ENCODE measurements at places on chromosomes 7 and 10. TPM values are rescaled to one million over a fixed set of nuclear protein-coding genes. Genes with fewer than 3 reads are reported as not detected.
A peak's percentile ranks its signal among the peaks of the same experiment; 100 is the strongest.

ANKRD61 gene
- 0.22 TPM for total RNA-seq

THNSL1 gene
- total RNA-seq: 2.6 TPM

MTERF1 gene
- total RNA-seq: 15.9 TPM

PRF1 gene
- total RNA-seq: 99.9 TPM

SH3PXD2A gene
- total RNA-seq: 12.7 TPM

ADAMTS14 gene
- total RNA-seq: not detected

GRCh38 chr10:18145652-18146051 lies 5.4 kb downstream of the CACNB2 start:
- H3K36me3 ChIP-seq: no peaks in the 10 kb centered on the region
- H3K4me1 ChIP-seq: no peaks in the 10 kb centered on the region
- no peak overlapping the region for H3K4me3 ChIP-seq
- no peak overlapping the region for H3K27ac ChIP-seq
- DNase-seq: no peak
- H3K27me3 ChIP-seq: peaks cover 20% of the 10 kb centered on the region

DNA sequence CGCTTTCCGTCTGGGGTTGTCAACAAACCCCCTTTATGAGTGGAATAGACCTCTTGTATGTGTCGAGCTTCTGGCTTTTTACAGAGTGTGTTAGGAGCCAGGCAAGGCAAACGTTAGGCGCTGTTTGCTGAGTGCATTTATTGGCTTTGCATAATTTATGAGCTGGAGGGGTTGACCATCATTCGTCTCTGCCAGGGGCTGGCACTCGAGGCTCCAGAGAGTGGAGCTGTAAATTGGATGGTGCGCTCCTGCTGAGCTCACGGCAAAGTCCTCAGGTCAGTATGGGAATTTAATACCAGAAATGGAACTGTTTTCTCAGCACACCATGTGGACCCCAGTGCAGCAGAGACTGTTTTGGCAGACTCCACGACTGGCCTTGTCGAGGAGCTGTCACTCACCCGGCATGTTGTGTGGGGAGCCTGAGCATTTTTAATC lies 699.4 kb upstream of the GALNT17 start:
- no peak overlapping the region for H3K4me3 ChIP-seq
- no peak for DNase-seq
- H3K36me3 ChIP-seq: no peaks in the 10 kb centered on the region
- peaks cover 4% of the 10 kb centered on the region for H3K4me1 ChIP-seq
- H3K27me3 ChIP-seq: no peaks in the 10 kb centered on the region

- H3K36me3 ChIP-seq: no peaks in the 10 kb centered on the region
- no peak overlapping the region for H3K4me3 ChIP-seq
- H3K27me3 ChIP-seq: peaks cover 4% of the 10 kb centered on the region
- H3K27ac ChIP-seq: no peak overlapping the region
- DNase-seq: no peak
These were observed 4.7 kb upstream of the KLHDC10 start for GRCh38 chr7:130065500-130066152.

GRCh38 chr7:77157446-77157845 lies 35.0 kb downstream of the CCDC146 start:
- H3K27me3 ChIP-seq: no peaks in the 10 kb centered on the region
- H3K4me3 ChIP-seq: no peak overlapping the region
- peak overlapping the region; percentile 89 for H3K27ac ChIP-seq
- peaks cover 4% of the 10 kb centered on the region for H3K36me3 ChIP-seq
- peaks cover 22% of the 10 kb centered on the region for H3K4me1 ChIP-seq

GRCh38 chr10:58618158-58618676 lies 105.5 kb downstream of the BICC1 start:
- H3K4me1 ChIP-seq: no peaks in the 10 kb centered on the region
- no peak overlapping the region for H3K27ac ChIP-seq
- H3K27me3 ChIP-seq: no peaks in the 10 kb centered on the region
- no peak overlapping the region for H3K4me3 ChIP-seq
- H3K36me3 ChIP-seq: no peaks in the 10 kb centered on the region

DNA sequence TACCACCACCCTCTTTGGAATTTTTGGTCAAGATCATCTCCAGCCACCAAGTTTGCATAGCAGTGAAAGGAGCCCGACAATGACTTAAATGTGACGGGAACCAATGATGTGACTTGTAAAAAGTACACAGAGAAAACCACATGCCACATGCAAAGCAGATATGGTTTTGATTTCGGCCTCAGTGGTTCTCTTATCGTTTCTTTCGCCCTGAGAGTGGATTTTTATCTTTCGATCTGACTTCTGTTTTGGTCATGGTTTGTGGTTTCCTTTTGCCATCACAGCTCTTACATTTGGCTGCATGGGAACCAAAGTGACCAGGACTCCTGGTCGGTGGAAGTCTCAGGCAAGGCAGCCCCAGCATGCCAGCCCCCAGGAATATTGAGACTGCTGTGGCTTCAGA lies 31.5 kb downstream of the TCF7L2 start:
- no peak overlapping the region for H3K4me3 ChIP-seq
- H3K27me3 ChIP-seq: peaks cover 68% of the 10 kb centered on the region
- peaks cover 7% of the 10 kb centered on the region for H3K4me1 ChIP-seq
- no peak overlapping the region for H3K27ac ChIP-seq

DNA sequence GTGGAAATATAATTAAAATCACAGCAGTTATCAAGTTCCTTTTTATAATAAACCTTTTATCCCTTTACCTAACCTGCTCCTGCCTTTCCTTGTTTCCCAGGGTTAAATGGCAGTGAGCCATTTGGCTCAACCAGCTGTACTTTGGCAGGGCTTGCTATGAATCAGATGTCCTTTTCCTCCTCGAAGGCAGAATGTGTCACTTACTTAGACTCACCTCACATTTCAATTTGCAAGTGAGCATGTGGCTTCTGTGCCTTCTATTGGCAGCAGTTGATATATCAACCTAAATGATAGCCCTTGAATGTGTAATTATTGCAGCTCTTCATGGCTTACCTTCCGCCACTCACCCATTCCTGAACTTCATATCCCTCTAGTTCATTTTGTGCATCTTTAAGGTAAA lies 301.7 kb downstream of the CSTF2T start:
- H3K27me3 ChIP-seq: no peaks in the 10 kb centered on the region
- DNase-seq: no peak
- no peak overlapping the region for H3K4me3 ChIP-seq

- peaks cover 70% of the 10 kb centered on the region for H3K36me3 ChIP-seq
- H3K27ac ChIP-seq: no peak overlapping the region
- no peak overlapping the region for H3K4me3 ChIP-seq
- DNase-seq: no peak
- H3K4me1 ChIP-seq: peaks cover 40% of the 10 kb centered on the region
These were observed 44.3 kb downstream of the CCM2 start for GRCh38 chr7:45044338-45044737.

DNA sequence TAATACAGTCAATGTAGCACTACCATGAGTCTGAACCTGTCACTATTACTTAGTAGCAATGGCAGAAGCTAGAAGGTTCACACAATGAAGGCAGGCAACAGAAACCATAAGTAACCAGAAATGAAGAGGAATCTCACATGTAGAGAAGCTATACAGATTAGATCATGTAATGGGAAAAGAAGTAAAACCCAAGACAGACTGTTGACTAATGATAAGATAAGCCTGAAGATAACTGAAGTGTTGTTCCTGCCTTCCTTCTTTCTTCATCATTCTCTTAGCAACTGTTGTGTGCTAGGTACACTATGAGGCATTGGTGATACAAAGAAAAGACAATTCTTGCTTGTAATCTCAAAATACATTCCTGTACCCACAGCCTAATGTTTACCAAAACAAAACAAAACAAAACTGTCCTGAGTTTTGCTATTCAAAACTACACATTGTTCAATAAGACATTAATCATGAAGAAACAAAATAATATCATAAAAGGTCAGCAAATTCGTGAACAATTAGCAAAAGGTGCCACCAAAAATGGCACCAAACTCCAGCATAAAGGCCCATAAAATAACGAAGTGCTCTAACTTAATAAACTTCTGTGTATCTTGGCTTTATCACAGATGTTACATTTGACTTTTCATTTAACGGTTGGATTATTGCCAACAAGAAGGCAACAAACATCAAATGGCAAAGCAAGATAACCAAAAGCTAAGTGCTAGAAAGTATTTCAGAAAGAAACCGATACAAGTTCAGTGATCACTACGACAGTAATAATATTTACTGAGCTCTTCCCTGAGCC lies 27.1 kb downstream of the ZNF800 start:
- no peaks in the 10 kb centered on the region for H3K27me3 ChIP-seq
- H3K4me1 ChIP-seq: peaks cover 6% of the 10 kb centered on the region
- H3K4me3 ChIP-seq: no peak overlapping the region
- H3K27ac ChIP-seq: no peak overlapping the region
- no peak for DNase-seq
- H3K36me3 ChIP-seq: peaks cover 43% of the 10 kb centered on the region

- no peak for DNase-seq
- H3K27me3 ChIP-seq: peaks cover 7% of the 10 kb centered on the region
- no peak overlapping the region for H3K4me3 ChIP-seq
- no peaks in the 10 kb centered on the region for H3K4me1 ChIP-seq
These were observed 386.2 kb downstream of the KCNMA1 start for GRCh38 chr10:77251297-77252013.

GRCh38 chr7:113349339-113349738 lies 231.0 kb upstream of the SMIM30 start:
- H3K27ac ChIP-seq: no peak overlapping the region
- no peaks in the 10 kb centered on the region for H3K27me3 ChIP-seq
- no peak overlapping the region for H3K4me3 ChIP-seq
- H3K36me3 ChIP-seq: no peaks in the 10 kb centered on the region
- no peaks in the 10 kb centered on the region for H3K4me1 ChIP-seq
- no peak for DNase-seq
